Thyroid gland (tissue), 4 donors: ENCODE measurements at places on chromosomes 5 and 9. TPM values are rescaled to one million over a fixed set of nuclear protein-coding genes. Genes with fewer than 3 reads are reported as not detected.

- H3K27me3 ChIP-seq, result no peaks in the 10 kb centered on the region
- no peaks in the 10 kb centered on the region for H3K4me1 ChIP-seq
- H3K4me3 ChIP-seq, result no peak overlapping the region
- H3K36me3 ChIP-seq, result no peaks in the 10 kb centered on the region
Observed at GRCh38 chr9:90310521-90310876, 332.1 kb downstream of the DIRAS2 start.

- H3K27me3 ChIP-seq, result no peaks in the 10 kb centered on the region
- no peaks in the 10 kb centered on the region for H3K36me3 ChIP-seq
- peaks cover 4% of the 10 kb centered on the region for H3K4me1 ChIP-seq
- no peak for DNase-seq
- no peak overlapping the region for H3K4me3 ChIP-seq
- no peak overlapping the region for H3K27ac ChIP-seq
Observed at GRCh38 chr9:134676361-134676760, 34.8 kb downstream of the COL5A1 start.

GRCh38 chr5:65978251-65978650, 51.9 kb downstream of the ERBIN start:
- no peak overlapping the region for H3K27ac ChIP-seq
- no peak for DNase-seq
- H3K27me3 ChIP-seq, result no peaks in the 10 kb centered on the region
- H3K4me1 ChIP-seq, result peaks cover 10% of the 10 kb centered on the region

- no peak overlapping the region for H3K27ac ChIP-seq
- H3K27me3 ChIP-seq, result no peaks in the 10 kb centered on the region
- no peak overlapping the region for H3K4me3 ChIP-seq
- peaks cover 20% of the 10 kb centered on the region for H3K4me1 ChIP-seq
- H3K36me3 ChIP-seq, result no peaks in the 10 kb centered on the region
- no peak for DNase-seq
Observed at GRCh38 chr9:87587356-87587745, 89.7 kb downstream of the DAPK1 start.

DNA sequence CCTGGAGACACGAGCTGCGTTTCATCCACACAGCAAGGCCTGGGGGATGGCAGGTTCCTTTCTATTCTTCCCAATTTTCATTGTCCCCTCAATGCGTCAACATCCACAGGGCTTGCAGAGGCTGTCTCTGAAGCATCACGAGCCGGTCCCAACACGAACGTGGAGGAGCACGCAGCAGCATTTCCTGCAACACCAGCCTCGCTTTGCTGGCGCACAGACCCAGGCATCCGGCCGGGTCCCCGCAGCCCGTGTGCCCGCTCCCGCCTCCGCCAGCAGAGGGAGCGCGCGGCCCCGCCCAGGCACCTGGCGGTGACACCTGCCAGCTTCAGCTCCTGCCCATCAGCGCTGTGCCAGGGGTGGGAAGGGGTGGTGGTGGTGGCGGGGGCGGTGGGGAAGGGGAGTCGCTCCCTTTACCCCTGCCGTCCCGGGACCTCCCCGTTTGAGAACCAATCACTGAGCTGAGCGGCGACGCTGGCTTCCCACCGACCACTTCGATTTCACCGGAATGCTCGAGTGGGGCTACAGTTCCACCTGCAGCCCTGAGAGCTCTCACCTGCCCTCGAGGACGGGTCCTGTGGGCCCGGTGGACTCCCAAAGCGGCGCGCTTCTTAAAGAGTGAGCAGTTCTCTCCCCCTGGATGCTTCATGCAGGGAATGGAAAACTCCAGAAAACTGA, 464.5 kb downstream of the ICE1 start:
- no peaks in the 10 kb centered on the region for H3K27me3 ChIP-seq
- peak; percentile 21 for DNase-seq
- no peak overlapping the region for H3K27ac ChIP-seq
- H3K4me3 ChIP-seq, result no peak overlapping the region
- H3K4me1 ChIP-seq, result no peaks in the 10 kb centered on the region

Gene ZER1
- 129 TPM for total RNA-seq

Gene DRD1
- total RNA-seq, result not detected

DNA sequence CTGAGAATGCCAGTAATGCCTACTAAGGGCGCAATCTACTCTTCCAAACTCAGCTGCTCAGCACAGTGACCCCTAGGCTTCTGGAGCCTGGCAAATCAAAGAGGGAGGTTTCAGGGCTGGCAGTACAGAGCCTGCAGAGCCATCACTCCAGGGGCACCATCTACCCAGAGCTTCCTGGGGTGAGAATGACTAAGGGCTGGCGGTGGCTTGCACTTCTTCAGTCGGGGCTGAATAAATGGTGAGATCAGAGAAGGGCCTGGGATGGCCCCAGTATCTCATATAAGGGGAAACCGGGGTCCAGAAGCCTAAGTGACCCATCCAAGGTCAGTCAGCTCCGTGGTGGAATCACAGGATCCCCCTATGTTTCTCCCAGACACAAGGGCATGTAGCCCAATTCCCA, 5.3 kb downstream of the SH3PXD2B start:
- no peaks in the 10 kb centered on the region for H3K36me3 ChIP-seq
- no peak overlapping the region for H3K27ac ChIP-seq
- H3K4me3 ChIP-seq, result no peak overlapping the region
- no peak for DNase-seq
- H3K4me1 ChIP-seq, result peaks cover 57% of the 10 kb centered on the region
- H3K27me3 ChIP-seq, result no peaks in the 10 kb centered on the region

DNA sequence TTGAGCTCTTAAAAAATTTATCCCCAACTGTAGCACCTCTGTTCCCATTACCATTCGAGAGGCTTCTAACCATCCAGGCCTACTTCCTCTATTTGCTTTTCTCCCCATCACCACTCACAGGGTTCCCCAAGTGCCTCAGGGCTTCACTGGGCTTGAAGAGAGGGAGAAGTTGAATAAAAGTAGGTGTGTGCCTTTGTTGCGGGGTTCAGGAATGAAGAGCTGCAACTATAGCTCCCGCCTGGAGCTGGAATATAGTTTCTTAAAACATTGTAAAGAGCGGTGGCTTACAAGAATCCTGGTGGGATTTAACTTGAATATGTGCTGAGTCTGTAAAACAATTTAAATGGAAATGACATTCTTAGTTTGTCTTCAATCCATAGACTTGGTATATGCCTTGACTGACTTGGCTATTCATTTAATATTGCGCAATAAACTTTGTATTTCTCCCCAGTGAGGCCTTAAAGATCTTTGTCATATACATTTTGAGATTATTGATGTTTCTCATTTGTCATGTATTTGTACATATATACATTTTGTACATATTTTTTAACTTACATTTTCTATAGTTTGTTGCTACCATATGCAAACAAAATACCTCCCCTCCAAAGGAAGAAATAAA, 7.2 kb downstream of the ENTREP1 start:
- H3K27ac ChIP-seq, result no peak overlapping the region
- H3K36me3 ChIP-seq, result no peaks in the 10 kb centered on the region
- H3K4me1 ChIP-seq, result peaks cover 48% of the 10 kb centered on the region
- no peak for DNase-seq
- no peak overlapping the region for H3K4me3 ChIP-seq

DNA sequence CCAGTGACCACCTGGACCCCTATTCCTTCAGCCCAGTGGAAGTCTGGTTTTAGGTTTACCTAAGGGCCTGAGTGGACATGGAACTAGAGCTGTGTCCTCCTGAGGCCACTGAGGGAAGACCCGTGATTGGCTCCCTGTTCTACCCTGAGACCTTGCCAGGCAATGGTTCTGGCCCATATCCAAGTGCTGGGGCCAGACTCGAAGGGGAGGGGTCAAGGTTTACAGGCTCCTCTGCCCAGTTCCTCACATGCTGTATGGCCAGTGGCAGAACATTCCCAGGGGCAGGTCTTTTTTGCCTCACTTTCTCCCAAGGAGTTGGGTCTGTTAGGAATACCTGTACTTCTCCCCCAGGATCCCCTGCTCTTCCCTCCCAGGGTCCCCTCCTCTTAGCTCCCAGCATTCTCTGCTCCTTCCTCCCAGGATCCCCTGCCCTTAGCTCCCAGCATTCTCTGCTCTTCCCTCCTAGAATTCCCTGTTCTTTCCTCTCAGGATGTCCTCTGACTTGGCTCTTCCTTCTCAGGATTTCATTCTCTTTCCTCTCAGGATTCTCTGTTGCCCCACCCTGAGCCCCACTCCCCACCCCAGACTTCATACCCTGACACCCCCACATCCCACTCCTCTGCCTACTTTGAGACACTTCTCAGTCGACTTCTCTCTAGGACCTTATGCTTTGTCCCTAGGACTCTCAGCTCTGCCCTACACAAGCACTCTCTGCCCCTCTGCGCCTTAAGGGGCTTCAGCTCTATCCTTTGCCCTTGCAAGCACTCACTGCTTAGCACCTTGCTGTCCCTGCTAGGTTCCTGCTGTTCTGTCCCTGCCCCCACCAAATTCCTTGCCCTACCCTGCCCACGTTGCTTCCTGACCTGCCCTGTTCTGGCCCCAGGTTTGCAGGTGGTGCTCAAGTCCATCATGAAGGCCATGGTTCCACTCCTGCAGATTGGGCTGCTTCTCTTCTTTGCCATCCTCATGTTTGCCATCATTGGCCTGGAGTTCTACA, 36.5 kb downstream of the CACNA1B start:
- H3K4me3 ChIP-seq, result no peak overlapping the region
- DNase-seq, result no peak
- no peaks in the 10 kb centered on the region for H3K36me3 ChIP-seq
- H3K4me1 ChIP-seq, result peaks cover 7% of the 10 kb centered on the region
- H3K27me3 ChIP-seq, result no peaks in the 10 kb centered on the region
- no peak overlapping the region for H3K27ac ChIP-seq

- H3K4me1 ChIP-seq, result no peaks in the 10 kb centered on the region
- no peak overlapping the region for H3K4me3 ChIP-seq
- H3K36me3 ChIP-seq, result no peaks in the 10 kb centered on the region
- H3K27ac ChIP-seq, result no peak overlapping the region
- no peaks in the 10 kb centered on the region for H3K27me3 ChIP-seq
Observed at GRCh38 chr5:37533851-37534250, 154.7 kb downstream of the WDR70 start.

DNA sequence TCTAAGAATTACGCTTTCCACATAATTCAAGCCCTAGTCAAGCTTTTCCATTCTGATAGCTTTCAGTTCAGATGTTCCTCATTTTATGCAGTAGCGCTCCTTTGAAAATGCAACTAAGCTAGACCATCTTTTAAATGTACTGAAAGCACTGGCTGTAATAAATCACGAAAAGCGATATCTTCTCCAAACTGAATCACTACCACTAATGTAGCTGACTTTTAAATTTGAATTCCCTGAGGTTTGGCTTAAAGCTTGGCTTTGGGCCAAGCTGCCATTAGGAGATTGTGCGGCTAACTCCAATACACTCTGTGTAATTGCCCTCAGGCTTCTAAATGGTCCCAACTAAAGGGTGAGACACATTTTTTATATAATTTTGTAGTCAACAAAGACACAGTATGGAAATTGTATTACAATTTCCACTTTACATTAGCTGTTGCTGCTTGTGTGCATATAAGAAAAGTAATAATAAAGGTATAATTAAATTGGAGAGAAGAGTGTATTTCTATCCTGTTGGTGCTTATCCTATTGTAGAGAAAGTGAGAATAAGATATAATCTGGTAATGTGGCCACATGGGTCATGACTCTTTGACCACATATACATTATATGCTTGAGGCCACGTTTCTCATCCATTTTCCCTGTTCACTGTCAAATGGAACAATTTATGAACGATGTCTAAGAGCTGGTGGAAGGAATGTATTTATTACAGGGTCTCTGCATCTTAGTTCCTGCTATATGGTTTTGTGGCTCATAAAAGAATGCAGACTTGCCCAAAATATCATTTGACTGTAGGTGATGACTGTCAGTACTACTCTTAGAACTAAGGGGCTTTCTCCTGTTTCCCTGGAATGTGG, 118.7 kb upstream of the TAF11L2 start:
- no peak overlapping the region for H3K4me3 ChIP-seq
- H3K27ac ChIP-seq, result no peak overlapping the region
- no peaks in the 10 kb centered on the region for H3K36me3 ChIP-seq

DNA sequence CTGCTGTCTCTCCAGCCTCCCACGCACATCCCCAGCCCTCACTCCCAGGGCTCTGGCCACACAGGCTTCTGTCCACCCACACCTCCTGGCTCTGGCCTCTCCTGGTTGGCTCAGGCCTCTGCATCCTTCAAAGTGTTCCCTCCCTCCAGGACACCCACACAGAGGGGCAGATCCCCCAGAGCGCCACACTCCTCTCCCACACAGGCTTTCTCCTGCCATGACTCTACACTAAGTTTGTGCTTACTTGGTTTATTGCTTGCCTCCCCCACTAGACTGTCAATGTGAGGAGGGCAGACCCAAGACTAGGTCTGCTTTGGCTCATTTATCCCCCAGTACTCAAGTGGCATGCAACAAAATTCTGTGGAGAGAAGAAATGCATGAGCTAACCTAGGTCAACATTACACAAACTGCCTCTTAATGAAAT, 67.0 kb upstream of the SPOCK1 start:
- no peak overlapping the region for H3K4me3 ChIP-seq
- no peaks in the 10 kb centered on the region for H3K27me3 ChIP-seq
- H3K36me3 ChIP-seq, result no peaks in the 10 kb centered on the region
- no peak for DNase-seq
- peaks cover 43% of the 10 kb centered on the region for H3K4me1 ChIP-seq

Gene NR5A1
- not detected for total RNA-seq

Gene AIF1L
- 99.8 TPM for total RNA-seq

GRCh38 chr9:97938081-97938644, at the start of gene HEMGN:
HEMGN (minus strand) TSS chr9:97938172; CDS start chr9:97938136, 36 bp downstream.
- no peak within 1 kb of the TSS for H3K27ac ChIP-seq
- no peaks in the 10 kb centered on the region for H3K27me3 ChIP-seq
- no peaks in the 10 kb centered on the region for H3K4me1 ChIP-seq

Gene OTULIN
- 18.0 TPM for total RNA-seq

GRCh38 chr5:54874337-54875021, 110.9 kb downstream of the ESM1 start:
- no peak overlapping the region for H3K27ac ChIP-seq
- H3K36me3 ChIP-seq, result no peaks in the 10 kb centered on the region
- no peaks in the 10 kb centered on the region for H3K4me1 ChIP-seq
- no peak overlapping the region for H3K4me3 ChIP-seq
- no peaks in the 10 kb centered on the region for H3K27me3 ChIP-seq
- DNase-seq, result no peak

DNA sequence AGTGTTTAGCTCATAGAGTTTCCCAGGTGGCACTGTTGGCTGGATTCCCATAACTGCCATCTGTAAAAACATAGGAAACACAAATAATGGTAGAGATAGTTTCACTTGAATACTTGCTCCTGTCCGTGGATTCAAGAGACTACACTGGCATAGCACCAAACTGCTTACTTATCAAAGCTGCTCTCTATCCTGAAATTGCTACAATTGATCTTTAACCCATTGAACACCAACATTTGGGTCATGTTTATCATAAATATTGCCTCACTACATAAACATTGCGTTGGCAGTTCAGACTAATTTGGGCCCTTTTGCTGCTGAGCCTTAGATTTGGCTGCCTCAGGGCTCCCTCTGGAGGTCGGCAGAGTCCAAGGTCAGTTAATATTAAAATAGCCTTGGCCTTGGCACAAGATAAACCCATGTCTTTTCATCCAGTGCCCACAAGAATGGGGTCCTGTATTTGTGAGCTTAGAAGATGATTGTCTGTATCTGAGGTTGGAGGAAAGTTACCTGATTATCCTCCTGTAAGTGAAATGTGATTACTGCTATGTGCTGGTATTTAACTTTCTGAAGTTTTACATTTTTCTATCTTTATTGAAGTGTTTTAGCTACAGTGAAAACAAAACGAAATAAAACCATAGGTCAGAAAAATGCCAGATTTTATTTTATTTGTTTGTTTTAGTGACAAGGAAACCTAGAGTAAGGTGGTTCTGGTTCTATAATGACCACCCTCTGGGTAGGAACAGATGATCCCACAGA, 4.0 kb upstream of the RANBP3L start:
- no peaks in the 10 kb centered on the region for H3K36me3 ChIP-seq
- H3K27me3 ChIP-seq, result no peaks in the 10 kb centered on the region
- DNase-seq, result peak; percentile 70
- no peak overlapping the region for H3K4me3 ChIP-seq
- H3K27ac ChIP-seq, result peak overlapping the region; percentile 63
- peaks cover 15% of the 10 kb centered on the region for H3K4me1 ChIP-seq
